Amniotic epithelial cell (primary cell): ENCODE measurements at places on chromosomes 12 and 14.

GRCh38 chr14:104689881-104690711 is 678 bp downstream of the INF2 start:
- DNase-seq = no peak

GRCh38 chr14:79972230-79972629 is 239.1 kb downstream of the DIO2 start:
- DNase-seq = no peak

DNA sequence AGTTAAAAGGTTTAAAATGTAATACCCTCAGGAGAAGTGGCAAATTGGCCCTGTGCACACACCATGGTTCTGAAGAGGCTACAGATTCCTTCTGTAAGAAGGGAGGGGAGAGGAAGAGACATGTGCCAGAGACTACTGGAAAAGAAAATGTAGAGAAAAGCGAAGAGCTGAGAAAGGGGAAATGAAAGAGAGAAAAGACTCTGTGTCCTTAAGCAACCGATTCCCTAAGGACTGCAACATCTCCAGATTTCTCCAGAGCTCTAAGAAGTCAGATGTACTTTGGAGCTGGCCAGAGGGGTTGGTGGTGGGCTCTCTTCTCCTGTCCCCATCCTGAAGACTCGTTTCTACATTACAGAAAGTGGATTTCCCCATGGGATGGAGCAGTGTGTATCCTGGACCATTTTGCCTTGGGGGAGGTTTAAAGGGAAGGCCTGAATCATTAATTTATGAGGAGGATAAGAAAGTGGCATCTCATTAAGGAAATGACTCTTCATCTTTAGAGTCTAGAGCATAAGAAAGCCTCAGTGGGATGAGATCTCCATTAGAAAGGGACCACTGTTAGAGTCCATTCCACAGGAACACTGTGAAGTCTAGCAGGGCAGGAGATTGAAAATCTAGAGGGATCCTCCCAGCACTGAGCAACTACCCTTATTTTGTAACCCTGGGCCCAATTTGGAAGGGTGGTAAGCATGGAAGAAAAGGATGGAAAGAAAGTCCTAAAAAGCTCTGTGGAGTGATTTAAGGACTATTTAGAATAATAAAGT is 45.5 kb upstream of the FUT8 start:
- no peak for DNase-seq

GRCh38 chr12:54276368-54276767 is 3.6 kb downstream of the CBX5 start:
- no peak for DNase-seq

- peak; percentile 68 for DNase-seq
These were observed 2.6 kb downstream of the GARIN2 start for GRCh38 chr14:67191768-67192290.

GRCh38 chr12:108906971-108907370 is 27.1 kb downstream of the DAO start:
- no peak for DNase-seq

GRCh38 chr12:45893240-45893639 is 97.1 kb downstream of the SCAF11 start:
- peak; percentile 39 for DNase-seq

- DNase-seq = peak; percentile 52
These were observed 16.7 kb upstream of the ZDHHC22 start for GRCh38 chr14:77158175-77158881.

- DNase-seq = no peak
These were observed 6.0 kb upstream of the ABCD4 start for GRCh38 chr14:74308695-74309094.

DNA sequence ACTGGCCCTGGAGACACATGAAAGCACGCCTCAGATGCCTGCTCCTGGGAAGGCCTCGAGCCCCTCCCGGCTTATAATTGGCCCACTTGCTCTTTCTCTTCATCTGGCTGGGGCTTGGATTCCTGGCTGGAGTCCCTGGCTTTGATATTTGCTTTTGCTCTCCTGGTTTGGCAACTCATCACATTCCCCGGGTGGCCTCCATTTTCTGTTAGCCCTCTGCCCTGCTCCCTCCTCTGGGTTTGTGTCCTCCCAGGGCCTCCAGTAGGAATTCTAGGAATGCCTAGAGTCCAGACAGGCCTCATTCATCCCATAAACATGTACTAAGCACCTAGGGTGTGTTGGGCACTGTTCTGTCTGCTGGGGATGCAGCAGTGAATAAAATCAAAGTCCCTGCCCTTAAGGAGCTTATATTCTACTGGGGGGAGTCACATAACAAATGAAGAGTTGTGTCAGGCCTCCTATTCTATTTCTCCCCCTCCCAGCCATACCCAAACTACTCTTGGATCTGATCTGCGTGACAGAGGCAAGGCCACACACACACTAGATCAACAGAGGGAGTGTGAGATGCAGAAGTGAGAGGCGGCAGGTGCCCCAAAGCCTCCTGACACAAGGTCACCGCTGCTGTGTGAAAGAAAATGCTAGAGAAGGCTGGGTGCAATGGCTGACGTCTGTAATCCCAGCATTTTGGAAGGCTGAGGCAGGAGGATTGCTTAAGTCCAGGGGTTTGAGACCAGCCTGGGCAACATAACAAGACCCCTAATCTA is 21.3 kb upstream of the TSPAN9 start:
- DNase-seq = no peak

DNA sequence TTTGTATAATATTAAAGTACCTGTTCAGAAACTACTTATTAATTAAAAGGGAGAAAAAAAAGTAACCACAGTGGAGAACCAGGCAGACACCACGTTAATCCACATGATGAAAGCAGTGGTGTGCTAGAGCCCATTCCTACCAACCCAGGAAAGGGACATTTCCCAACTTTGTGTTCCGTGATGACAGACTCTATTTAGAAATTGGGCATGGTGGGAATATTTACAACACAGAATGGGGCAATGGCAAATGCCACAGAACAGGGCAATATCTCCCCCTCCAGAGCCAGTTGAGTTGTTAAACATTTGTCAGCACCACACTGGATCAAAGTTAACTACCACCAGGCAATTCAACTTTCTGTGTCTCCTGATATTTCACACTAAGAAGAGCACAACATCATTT is 1.2 kb upstream of the HIGD1C start:
- peak; percentile 47 for DNase-seq

GRCh38 chr14:93994919-93995682 is 2.0 kb upstream of the CCDC197 start:
- DNase-seq = peak; percentile 84

DNA sequence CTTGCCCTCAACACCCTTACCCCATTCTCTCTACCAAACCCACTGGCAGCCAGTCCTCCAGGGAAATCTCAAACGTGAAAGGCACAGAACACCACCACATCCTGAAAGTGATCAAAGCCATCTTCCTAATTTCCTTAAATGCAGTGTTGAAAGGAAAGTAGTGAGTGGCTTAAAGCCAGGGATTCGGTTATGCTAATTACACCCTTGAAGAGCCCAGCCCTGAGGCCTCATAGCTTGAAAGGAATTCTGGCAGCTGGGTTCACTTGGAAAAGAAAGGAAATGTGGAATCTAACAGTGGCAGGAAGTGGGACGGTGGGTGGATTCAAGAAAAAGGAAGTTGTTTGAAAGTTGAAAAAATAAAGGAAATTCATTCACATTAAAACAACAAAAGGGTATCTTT is 73.0 kb upstream of the FICD start:
- no peak for DNase-seq

GRCh38 chr12:52675301-52675701 is 4.9 kb downstream of the KRT1 start:
- DNase-seq = no peak

DNA sequence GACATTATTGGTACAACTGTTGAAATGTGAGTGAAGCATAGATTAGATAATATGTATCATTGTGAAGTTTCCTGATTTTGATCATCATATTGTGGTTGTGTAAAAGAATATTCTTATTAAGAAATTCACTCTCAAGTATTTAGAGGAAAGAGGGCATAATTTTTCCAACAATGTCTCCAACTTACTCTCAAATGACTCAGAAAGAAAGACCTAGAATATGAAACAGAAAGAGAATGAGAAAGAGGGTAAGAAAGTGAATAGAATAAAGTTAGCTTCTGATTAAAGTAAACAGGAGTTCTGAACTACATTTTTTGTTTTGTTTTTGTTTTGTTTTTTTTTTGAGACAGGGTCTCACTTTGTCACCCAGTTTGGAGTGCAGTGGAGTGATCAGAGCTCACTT is 123.0 kb downstream of the CPNE8 start:
- DNase-seq = no peak

- peak; percentile 64 for DNase-seq
These were observed 211.9 kb upstream of the FAR2 start for GRCh38 chr12:28937196-28937595.
